ENCODE measurements at places on chromosomes 12 and 14.
A peak's percentile ranks its signal among the peaks of the same experiment; 100 is the strongest.

DNA sequence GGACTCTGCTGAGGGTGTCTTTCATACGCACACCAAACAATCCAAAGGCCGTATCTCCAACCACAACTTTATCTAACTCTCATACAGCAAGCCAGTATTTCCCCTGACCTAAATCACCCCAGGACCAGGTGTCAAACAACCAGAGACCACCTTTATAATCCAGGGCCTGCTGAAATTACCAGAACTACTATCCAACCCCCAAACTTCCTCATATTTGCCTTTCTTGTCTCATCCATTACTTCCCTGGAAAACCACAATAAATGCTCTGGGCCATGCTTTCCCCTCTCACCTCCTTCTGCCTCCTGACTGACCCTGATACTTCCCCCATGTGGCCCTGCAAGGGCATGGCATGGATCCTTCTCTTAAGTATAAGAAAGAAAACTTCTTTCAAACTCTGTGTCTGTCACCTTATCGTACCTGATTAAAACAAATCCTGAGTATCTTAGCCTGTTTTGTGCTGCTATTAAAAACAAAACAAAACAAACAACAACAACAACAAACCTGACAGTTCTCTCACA is 44.7 kb upstream of the CRACR2A start:
- DNase-seq: peak; percentile 17

DNA sequence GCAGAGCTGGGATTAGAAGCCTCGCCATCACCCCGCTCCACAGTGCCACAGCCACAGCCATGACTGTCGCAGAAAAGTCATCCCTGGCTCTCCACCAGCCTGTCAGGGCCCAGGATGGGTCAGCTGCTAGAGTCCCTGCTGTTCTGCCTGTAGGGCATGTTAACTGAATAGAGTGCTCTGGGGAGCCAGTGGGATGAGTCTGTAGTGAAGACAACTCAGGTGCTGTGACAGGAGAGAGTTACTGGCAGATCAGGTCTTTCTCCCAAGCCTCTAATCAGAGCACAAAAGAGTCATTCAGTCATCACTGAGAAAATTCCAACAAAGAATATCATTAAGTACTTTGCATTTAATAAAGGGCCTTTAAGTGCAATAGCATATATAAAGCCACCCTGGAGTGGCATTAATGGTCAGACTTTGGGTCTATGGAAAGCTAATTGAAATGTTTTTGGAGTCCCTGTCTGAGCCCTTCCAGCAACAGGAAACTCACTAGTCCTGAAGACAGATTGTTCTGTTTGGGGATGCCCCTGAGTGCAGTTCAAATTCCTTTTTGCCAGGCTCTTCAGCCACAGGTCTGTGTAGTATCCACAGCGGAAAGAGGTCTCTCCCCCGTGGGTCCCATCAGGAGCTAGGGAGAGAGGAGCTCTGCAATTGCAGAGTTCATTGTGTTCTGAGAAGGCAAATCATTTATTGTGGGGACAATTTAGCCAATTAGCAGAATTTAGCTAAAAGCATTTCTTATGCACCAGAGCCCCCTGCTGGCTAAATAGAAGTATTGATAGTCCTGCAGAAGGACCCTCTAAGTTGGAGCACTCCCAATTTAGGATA is 45.2 kb upstream of the C14orf132 start:
- DNase-seq: peak; percentile 44

DNA sequence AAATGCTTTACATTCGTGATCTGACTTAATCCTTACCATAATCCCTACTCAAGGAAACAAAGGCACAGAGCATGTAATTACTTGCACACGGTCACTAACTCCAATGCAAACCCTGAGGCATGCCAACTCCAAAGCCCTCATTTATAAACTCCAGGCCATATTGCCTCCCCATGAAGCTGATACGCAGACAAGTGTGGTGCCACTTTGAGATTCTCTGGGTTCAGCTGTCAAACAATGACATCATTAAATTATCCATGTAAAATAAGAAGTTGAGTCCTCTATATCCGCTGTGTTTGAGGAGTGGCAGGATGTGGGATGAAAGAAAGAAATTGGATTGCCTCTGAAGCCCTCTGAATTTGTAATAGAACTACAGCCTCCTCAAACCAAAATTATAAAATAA is 62.8 kb downstream of the ANO4 start:
- no peak for DNase-seq

GRCh38 chr12:32870716-32871115 is 25.9 kb downstream of the PKP2 start:
- peak; percentile 60 for DNase-seq

DNA sequence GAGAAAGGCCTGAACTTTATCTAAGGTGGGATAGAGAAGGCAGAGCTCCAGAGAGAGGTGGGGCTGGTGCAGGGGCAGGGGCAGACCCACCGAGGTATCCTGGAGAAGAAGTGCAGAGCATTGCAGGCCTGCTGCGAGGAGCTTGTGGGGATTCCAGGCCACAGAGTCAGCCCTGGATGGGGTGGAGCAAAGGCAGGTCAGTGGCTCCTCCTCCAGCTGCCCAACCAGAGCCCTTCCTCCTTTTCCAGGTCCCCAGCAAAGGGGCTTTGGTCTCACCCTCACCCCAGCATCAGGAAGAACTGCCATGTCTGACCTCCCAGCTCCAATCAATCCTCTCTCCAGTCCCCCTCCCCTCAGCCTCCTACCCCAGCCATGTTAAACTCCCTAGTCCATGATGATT is 19.8 kb upstream of the ZNF740 start:
- DNase-seq: no peak

GRCh38 chr14:71918955-71919354 is 13.3 kb upstream of the RGS6 start:
- DNase-seq: no peak

GRCh38 chr12:28144059-28144458 is 46.2 kb upstream of the CCDC91 start:
- DNase-seq: no peak

DNA sequence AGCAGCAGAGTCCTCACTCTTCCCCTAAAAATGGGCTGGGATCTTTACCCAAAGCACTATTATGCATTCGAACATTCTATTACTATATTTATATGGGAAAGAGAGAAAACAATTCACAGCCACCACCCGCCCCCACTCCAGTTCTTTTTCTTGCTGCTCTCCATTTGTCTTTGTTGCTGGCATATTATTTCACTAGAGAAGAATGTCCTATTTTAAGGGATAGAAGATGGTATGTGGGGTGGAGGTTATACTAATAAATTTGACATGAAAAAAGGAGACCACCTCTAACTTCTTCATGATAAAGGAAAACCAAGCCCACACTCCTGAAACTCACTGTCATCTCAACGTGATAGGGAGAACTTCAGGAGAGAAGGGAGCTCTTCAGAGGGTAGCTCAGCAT is 28.5 kb upstream of the NTF3 start:
- DNase-seq: no peak

GRCh38 chr14:86296173-86296572 is 766.2 kb downstream of the FLRT2 start:
- DNase-seq: no peak

DNA sequence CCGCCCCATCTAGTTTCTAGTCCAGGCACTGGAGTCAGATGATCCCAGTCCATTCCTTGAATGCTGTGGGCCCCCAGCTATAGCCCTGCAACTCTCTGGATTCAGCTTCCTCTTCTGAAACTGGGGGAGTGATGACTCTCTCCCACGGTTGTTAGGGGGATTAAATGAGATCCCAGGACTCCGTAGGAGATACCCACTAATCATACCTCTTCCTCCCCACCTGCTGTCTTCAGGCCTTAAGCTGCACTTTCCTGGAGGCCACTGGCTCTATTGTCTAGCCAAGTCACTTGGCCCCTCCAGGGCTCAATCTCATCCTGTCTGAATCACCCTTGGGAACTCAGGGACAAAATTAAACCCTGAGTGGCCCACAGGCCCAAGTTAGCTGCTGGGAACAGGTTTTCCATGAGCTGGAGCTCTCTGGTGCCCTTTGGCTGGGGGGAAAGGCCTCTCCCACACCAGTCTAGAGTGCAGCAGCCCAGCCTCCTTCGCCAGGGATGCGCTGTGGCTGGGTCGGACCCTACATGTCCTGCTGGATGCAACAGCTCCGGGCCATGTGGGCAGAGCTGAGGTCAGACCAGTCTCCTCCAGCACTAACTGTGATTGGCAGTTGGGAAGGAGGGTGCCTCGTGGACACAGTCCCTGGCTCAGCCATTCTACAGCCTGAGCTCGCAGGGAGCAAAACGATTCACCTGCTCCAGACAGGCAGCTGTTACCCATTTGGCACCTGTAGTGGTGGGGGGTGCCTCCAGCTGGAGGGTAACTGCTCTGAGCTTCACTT is 6.0 kb upstream of the ASB2 start:
- DNase-seq: no peak

DNA sequence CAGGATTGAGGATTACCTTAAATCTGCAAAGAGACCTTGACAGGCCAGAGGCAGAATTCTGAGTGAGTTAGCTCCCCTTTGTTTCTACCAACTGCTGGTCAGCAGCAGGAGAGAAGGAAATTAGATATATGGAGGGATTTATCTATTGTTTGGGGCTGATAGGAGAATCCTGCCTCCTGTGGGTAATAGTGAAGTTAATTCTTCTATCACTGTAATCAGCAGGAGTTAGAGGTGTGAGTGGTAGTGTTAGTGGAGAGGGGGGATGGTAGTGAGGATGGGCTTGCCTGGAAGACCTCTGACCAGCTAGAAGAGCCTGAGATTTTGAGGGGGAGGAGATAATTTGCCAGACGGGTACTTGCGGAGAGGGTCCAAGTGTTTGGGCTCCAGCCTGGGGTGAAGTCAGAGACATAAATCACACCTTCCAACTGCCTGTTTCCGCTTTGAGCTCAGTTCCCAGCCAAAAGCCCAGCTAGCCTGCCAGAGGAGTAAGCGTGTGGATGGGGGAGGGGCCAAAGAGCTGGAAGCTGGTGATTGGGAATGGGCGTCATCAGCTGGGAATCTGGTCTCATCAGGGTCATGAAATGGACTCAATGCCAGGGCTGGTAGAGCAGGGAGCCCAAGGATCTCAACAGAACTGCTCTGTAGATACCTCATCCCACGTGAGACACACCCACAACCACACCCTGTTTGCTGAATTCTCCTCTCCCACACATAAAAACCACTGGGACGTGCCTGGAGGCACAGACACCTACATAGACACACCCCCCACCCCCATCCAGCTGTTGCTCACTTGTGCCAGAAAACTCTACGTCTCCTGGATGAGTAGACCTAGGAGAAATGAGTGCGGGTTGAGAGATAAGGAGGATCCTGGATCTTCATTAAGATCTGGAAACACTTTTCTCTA is 13.1 kb upstream of the ITGA5 start:
- DNase-seq: peak; percentile 67

GRCh38 chr12:75568393-75568792 is 57.0 kb upstream of the KRR1 start:
- no peak for DNase-seq

DNA sequence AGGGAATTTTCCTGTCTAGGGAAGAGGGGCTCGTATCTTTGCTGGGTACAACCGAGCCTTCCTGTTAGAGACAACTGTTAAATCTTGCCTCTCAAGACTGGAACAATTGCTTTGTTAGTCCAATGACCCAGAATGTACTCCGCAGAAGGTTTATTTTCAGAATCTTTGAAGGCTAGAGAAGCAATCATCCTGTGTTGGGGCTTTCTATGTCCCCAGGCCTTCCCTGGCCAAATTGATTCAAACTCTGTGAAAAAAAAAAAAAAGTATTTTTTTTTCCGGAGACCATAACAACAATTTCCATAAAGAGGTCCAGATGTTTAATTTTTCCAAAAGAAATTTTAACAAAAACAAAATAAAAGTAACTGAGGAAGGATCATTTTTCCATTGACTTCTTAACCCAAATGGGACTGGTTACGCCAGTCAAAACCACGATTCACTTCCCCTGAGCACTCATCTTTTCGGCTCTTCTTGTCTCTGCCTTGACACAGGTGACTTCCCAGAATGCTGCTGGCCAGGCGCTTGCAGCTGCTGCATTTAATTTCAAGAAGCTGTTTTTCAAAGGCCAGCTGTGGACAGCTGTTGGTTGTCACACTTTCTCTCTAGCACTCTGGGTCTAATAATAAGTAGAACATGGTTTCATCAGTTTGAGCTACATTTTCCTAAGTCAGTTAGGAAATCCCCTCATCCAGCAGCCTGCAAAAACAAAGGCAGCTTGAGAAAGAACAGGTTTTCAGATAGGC is 81.6 kb upstream of the MANSC4 start:
- DNase-seq: no peak

Data from inflammatory macrophage treated with lipopolysaccharide for 1 hour (primary cell).